ENCODE measurements at places on chromosomes 1 and 21. TPM values are rescaled to one million over a fixed set of nuclear protein-coding genes. Genes with fewer than 3 reads are reported as not detected.

ADGRB2 gene
- 0.57 TPM for total RNA-seq

APCS gene
- total RNA-seq = not detected

DNA sequence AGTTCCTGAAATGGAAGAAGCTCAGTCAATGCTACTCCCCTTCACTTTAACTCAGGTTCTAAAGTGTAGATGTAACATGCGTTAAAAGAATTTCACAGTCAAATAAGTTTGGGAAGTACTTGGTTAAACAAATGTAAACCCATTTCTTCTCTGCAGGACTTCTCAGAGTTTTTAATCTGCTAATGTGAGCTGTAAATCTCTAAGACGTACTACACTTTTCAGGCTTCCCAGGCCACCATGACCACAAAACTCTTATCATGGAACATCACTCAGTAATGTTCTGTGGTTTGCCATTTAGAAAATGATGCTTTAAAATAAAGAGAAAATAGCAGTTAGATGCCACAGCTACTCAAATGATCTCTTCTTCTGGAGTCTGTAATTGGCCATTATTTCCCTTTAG is 104.3 kb downstream of the HHIPL2 start:
- H3K27me3 ChIP-seq = no peaks in the 10 kb centered on the region
- peaks cover 10% of the 10 kb centered on the region for H3K4me1 ChIP-seq
- DNase-seq = no peak

GRCh38 chr1:74486036-74486435 is 26.4 kb downstream of the LRRC53 start:
- no peaks in the 10 kb centered on the region for H3K4me1 ChIP-seq
- H3K27me3 ChIP-seq = no peaks in the 10 kb centered on the region
- DNase-seq = no peak
- H3K27ac ChIP-seq = no peak overlapping the region

DNA sequence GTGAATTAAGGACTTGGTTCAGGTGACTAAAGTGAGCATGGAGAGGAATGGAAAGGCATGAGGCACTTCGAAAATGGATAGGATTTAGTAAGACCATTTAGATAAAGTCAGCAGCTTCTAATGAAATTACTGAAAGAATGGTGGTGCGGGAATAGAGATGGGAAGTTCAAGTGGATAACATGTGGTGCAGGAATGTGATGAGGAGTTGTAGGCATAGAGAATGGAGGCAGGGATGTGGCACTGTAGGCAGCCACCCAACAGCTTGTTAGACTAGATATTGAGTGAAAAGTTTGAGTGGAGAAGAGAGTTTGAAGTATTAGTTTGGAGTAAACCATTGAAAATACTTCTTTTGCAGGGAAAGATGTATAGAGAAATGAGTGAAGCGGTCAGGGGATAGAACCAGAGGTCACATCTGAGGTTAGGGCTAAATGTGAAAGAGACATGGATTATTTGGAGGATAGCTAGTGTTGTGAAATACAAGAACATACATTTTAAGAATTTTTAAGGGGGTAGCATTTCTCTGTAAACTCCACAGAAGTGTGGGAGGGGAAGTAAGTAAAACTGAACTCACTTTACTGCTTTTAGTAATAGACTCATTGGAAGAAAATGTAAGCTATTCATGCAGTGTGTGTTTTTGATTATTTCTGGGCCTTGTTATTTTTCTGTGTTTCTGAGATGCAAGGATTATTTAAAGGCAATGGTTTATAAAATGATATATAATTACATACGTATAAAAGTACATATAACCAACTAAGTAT is 46.2 kb downstream of the DYRK1A start:
- DNase-seq = no peak

- H3K4me3 ChIP-seq = no peak overlapping the region
- no peaks in the 10 kb centered on the region for H3K4me1 ChIP-seq
- H3K36me3 ChIP-seq = no peaks in the 10 kb centered on the region
- no peaks in the 10 kb centered on the region for H3K27me3 ChIP-seq
- no peak overlapping the region for H3K27ac ChIP-seq
- DNase-seq = no peak
Measured at GRCh38 chr1:111784273-111784901, 28.7 kb downstream of the DDX20 start.

DNA sequence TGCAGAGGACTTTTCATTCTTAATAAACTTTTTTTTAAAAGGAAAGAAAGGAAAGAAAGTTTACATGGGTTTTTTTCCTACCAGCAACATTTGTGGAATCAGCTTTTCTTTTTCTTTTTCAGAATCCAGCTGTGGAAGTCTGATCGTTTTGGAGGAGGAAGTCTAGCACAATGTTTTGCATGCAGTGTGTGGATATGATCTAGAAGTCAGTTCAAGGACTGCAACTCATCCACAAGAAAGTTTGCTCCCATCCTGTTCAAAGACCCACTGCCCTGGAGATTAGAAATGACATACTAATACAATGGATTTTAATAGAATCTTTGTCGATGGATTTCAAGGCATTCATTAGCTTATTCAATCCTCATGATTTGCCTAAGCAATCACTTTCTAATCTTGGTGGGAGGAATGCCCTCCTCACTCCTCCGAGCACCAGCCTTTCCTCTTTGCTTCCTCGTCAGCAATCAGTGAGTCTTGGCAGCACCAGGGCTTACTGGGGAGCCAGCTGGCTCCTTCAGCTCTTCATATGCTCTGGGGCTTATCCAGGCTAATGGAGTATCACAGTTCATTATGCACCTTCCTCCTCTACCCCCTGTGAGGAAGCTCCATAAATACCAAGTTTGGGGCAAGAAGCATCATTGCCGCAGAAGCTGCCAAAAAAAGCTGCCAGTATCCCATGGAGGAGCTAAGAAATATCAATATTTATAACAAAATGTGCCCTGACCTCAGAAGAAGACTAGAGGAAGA is 392.3 kb upstream of the PKN2 start:
- no peak overlapping the region for H3K4me3 ChIP-seq
- no peak overlapping the region for H3K27ac ChIP-seq
- H3K4me1 ChIP-seq = no peaks in the 10 kb centered on the region
- no peaks in the 10 kb centered on the region for H3K27me3 ChIP-seq
- DNase-seq = no peak

DNA sequence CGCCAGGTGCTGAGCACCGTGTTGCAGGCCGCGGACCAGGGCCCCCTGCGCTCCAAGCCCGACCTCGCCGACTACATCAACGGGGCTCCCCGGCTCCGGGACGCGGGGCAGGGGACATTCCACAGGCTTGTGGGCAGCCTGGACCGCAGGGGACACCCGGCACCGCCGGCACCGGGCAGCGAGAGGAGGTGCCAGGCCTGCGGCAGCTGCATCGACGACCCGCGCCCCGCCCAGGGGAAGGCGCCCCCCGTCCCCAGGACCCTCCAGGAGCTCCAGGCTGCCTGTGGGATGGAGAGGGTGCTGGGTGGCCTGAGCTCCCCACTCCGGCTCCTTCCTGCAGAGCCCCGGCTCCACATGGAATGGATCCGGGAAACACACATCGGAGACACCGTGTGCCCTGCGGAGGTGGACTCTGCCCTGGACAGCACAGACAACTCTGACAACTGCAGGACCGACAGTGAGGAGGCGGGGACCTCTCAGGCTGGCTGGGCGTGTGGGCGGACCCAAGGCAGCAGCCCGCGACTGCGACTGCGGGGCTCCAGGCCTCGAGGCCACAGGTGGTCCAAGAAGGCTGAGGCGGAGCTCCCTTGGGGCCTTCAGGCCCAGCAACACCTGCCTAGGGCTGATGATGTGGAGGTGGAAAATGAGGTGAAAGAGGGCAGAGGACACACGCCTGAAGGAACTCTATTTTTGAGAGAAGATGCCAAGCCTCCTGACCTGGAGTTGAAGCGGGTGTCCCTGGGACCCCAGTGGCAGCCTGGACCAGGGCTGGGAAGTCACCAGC is 22.8 kb downstream of the KIAA1614 start:
- no peak for DNase-seq
- no peaks in the 10 kb centered on the region for H3K36me3 ChIP-seq
- H3K4me3 ChIP-seq = no peak overlapping the region

- H3K4me1 ChIP-seq = no peaks in the 10 kb centered on the region
- H3K27ac ChIP-seq = no peak overlapping the region
- no peaks in the 10 kb centered on the region for H3K36me3 ChIP-seq
- DNase-seq = no peak
- no peak overlapping the region for H3K4me3 ChIP-seq
Measured at GRCh38 chr1:207203541-207203940, 99.5 kb downstream of the C4BPA start.

DNA sequence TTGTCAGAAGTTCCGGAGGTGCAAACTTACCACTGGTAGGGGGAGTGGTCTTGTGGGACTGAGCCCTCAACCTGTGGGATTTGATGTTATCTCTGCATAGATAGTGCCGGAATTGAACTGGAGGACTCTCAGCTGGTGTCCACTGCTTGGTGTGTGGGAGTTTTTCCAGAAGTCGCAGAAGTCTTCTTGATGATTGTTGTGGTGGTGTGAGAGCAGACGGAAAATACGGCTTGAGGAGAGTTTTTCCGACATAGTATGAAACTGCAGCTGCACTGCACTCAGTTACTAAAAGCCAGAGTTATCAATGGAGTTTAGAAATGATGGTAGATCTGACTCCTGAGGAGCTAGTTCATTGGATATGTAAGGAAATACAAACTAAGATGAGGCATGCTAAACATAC is 14.9 kb downstream of the RGS5 start:
- no peaks in the 10 kb centered on the region for H3K27me3 ChIP-seq
- no peaks in the 10 kb centered on the region for H3K4me1 ChIP-seq
- no peak overlapping the region for H3K27ac ChIP-seq
- H3K4me3 ChIP-seq = no peak overlapping the region

GRCh38 chr21:41786509-41786987 is 19.7 kb upstream of the RIPK4 start:
- no peak overlapping the region for H3K4me3 ChIP-seq
- no peaks in the 10 kb centered on the region for H3K4me1 ChIP-seq
- no peak for DNase-seq
- peaks cover 8% of the 10 kb centered on the region for H3K27me3 ChIP-seq

DNA sequence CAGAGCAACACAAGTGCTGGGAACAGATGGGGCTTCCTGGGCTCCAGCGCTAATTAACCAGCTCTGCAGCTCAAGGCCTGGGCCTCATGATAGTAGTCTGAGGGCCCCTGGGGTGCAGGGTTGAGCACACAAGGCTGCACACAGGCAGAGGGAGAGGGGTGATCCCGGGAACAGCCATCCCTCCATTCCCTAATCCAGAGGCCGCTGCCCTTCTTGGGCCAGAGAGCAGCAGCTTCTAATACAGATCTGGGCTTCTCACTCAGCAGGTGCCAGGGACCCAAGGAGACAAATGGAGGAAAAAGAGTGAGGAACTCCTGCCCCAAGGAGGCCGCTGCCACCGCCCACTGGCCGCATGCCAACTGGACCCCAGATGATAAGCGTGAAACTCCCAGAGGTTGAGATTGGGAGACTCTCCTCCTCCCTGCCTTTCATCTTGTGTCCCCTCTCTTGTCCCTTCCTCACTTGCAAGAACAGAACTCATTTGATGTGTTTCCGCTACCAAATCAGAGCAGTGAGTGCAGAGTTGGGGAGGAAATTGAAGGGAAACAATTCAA is 58.0 kb upstream of the IFNAR2 start:
- no peak overlapping the region for H3K4me3 ChIP-seq
- no peaks in the 10 kb centered on the region for H3K36me3 ChIP-seq
- no peaks in the 10 kb centered on the region for H3K4me1 ChIP-seq

- H3K27me3 ChIP-seq = peaks cover 15% of the 10 kb centered on the region
- H3K4me1 ChIP-seq = peaks cover 5% of the 10 kb centered on the region
- H3K4me3 ChIP-seq = no peak overlapping the region
- no peaks in the 10 kb centered on the region for H3K36me3 ChIP-seq
- H3K27ac ChIP-seq = no peak overlapping the region
Measured at GRCh38 chr1:202858331-202858730, 30.6 kb downstream of the RABIF start.

GRCh38 chr1:202130297-202130721 is 7.6 kb downstream of the GPR37L1 start:
- H3K36me3 ChIP-seq = peaks cover 9% of the 10 kb centered on the region
- DNase-seq = no peak
- no peak overlapping the region for H3K4me3 ChIP-seq
- no peaks in the 10 kb centered on the region for H3K27me3 ChIP-seq

- H3K27ac ChIP-seq = no peak overlapping the region
- H3K36me3 ChIP-seq = no peaks in the 10 kb centered on the region
- no peak for DNase-seq
- H3K27me3 ChIP-seq = no peaks in the 10 kb centered on the region
- H3K4me1 ChIP-seq = no peaks in the 10 kb centered on the region
Measured at GRCh38 chr1:17955302-17956285, 152.0 kb upstream of the IGSF21 start.

GRCh38 chr1:32900956-32901822 is at the start of gene TMEM54:
Gene TMEM54, minus strand, starts transcription at chr1:32901389. Its CDS starts 151 bp downstream, at chr1:32901238.
- H3K36me3 ChIP-seq = no peaks in the 10 kb centered on the region
- H3K4me3 ChIP-seq = no peak within 1 kb of the TSS

DNA sequence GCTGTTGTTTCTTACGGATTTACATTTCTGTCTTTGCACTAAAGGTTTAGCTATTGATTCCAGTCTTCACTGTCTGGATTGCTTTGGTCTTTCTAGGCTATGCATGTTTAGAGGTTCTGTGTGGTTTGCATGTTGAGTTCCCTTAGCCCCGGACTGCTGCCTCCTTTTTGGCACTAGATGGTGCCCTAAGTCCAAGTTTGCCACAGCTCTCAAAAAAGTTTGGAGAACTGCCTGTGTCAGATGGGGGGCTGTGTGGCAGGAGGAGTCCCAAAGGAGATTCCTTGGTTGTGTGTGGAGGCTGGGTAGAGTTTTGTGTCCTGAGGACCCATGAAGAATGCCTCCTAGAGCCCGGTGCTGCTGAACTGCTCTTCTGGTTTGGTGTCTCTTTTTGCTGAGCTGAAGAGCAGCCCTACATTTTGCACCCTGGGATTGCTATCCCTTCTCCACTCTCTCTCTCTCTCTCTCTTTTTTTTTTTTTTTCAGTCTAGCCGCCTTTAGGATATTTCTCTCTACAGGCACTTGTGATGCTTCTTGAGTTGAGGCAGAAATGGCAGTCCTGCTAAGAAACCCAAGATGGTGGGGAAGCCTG is 74.4 kb downstream of the PTGS2 start:
- no peaks in the 10 kb centered on the region for H3K36me3 ChIP-seq
- H3K27ac ChIP-seq = no peak overlapping the region
- no peaks in the 10 kb centered on the region for H3K4me1 ChIP-seq
- no peak for DNase-seq

DNA sequence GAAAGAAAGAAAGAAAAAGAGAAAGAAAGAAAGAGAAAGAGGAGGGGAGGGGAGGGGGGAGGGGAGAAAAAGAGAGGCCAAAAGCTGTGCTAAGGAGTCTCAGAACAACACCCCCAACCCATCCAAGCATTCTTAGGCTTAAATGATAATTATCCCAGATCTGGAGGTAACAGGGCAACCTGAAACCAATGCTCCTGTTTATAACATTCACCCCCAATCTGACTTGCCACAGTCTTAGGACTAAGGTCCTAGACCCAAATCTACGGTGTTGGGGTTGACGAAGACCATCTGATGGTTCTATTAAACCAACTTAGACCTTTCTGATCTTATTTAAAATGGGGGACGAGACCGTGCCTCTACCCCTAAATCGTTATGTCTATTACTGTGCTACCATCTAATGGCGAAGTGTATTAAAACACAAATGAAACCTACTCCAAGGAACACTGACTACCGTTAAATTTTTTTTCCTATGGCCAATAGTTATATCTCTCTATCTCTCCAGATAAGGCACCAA is 119.3 kb upstream of the CDC42BPA start:
- no peak overlapping the region for H3K4me3 ChIP-seq
- no peak overlapping the region for H3K27ac ChIP-seq
- DNase-seq = no peak
- no peaks in the 10 kb centered on the region for H3K4me1 ChIP-seq
